ENCODE measurements at places on chromosomes 5 and 9. TPM values are rescaled to one million over a fixed set of nuclear protein-coding genes. Genes with fewer than 3 reads are reported as not detected.

RHOBTB3 gene
- polyA plus RNA-seq = 108 TPM

SNCB gene
- polyA plus RNA-seq = not detected

CDX1 gene
- polyA plus RNA-seq = not detected

GLDC gene
- polyA plus RNA-seq = 0.31 TPM

TAF11L10 gene
- polyA plus RNA-seq = not detected

PCDHA1 gene
- polyA plus RNA-seq = not detected

SLC22A4 gene
- polyA plus RNA-seq = 3.4 TPM

SPAG8 gene
- polyA plus RNA-seq = 2.9 TPM

CDC20B gene
- polyA plus RNA-seq = not detected

IFNB1 gene
- polyA plus RNA-seq = not detected

SHOC1 gene
- 0.26 TPM for polyA plus RNA-seq

TNFSF15 gene
- 0.11 TPM for polyA plus RNA-seq

All from muscle of back (tissue), 13 donors.